ENCODE measurements at places on chromosomes 7 and 10. TPM values are rescaled to one million over a fixed set of nuclear protein-coding genes. Genes with fewer than 3 reads are reported as not detected.

DNA sequence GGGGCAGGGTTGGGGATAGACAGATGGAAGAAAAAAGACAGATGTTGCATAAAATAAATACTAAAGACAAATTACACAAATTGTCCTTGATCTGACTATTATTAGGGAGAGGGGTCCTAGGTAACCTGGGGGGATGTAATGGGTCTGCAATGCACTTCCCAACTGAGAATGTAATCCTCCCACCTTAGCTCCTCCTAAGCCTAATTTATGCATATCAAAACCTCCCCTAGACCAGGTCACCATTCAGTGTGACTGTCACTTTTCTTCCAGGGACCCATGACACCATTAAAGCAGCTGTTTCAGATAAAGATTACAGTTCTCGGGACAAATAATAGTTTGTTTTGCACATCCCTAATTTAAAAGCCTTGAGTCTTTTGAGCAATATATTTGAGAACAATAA, 133.9 kb upstream of the FEZF1 start:
- ATAC-seq, result no peak

DNA sequence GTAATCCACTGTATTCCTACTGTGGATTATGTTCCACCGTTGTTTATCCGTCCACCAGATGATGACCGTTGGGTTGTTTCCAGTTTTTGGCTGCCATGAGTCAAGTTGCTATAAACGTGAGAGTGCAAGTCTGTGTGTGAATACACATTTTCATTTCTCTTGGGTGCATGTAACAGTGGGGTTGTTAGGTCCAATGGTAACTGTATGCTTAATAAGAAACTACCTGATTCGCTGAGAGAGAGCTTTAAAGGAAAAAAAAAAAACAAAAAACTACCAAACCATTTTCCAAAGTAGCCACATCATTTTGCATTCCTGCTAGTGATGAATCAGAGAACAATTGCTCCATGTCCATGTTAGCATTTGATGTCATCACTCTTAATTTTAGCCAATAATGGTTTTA, 15.9 kb downstream of the UBN2 start:
- ATAC-seq, result no peak

DNA sequence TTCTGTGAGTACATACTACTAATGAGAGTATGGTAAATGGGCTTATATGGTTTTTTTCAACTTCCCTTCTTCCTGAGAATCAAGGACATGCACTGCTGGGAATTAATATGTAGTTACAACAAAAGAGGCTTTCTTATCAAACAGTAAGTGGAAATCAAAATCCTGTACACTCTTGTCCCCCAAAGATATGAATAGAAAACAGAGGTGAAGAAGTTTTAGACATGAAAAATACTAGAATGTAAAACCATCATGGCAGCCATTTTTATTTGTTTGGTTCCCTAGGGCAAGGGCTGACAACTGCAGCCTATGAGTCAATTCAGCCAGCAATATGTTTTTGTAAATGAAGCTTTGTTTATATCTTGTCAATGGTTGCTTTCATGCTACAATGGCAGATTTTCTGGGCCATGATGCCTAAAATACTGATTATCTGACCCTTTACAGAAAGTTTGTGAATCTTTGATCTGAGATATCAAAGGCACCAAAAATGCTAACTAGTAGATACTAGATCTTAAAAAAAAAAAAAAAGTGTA, 422.4 kb downstream of the PARD3 start:
- ATAC-seq, result no peak

DNA sequence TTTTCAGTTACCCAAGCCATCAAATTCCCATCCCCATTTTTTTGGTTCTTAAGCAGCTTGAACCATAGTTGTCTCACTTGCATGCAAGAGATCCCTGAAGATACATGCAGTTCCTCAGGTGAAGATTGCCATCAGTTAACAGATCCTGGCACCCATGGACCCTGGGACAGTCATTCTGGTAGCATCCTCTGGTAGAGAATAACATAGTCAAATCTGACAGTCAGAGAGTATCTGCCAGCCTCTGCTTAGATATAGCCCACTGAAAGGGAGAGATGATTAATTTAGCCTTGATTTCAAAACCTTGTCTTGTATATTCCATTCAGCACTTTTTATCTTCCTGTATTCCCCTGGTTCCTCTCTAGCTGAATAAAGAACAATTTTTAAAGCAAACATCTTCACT, 280.4 kb downstream of the KCNMA1 start:
- no peak for ATAC-seq

GRCh38 chr10:83574770-83575169, 564.5 kb upstream of the GHITM start:
- ATAC-seq, result no peak

DNA sequence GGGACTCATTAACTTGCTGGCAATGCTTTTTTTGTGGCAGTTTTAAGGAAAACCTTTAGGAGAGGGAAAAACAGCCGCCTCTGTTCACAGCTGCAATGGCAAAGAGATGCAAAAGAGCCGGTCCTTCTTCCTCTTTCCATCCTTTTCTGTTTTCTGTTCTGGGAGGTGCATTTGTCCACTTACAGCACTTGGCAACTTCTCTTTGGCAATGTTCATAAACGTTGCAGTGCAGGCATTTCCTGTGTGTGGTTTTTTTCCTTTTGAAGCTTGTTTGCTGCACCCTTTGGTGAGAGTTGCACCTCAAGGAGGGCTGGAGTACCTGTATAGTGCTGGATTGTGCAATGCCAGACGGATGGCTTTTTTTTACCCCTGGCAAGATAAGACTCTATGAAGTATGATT, 53.9 kb upstream of the HABP2 start:
- no peak for ATAC-seq

- ATAC-seq, result no peak
Measured at GRCh38 chr7:84712374-84713121, 474.3 kb downstream of the SEMA3D start.

- peak; percentile 19 for ATAC-seq
Measured at GRCh38 chr7:37212051-37212450, 236.6 kb downstream of the ELMO1 start.

DNA sequence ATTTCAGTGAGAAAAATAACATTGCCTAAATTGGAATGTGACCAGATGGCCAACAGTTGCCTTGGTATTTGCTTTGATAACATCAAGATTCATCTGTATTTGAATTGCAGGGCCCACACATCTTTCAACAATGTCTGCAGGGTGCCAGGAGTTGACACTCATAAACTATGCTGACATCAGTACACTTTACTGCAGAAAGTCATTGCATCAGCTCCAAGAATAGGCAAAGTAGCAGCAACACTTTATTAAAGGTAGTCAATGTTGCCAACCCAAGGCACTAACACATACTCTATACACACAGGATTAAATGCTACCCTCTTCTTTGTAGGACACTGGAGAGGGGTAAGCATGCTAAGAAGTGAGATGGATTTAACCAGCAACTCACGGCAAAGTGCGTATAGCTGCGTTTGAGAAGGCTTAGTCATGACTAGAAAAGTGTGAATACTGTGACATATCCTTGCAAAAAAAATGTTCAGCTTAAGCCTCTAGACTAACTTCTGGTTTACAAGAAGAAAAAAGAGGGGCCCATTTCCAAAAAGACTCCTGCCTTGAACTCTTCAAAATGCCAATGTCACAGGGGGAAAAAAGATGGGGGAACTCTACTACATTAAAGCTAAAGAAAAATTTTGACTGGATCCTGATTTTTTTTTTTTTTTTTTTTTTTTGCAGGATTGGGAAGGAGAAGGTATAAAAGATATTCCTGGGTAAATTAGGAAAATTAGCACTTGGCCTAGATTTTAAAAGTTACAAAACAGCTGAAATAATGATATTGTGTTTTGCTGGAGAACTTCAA, 2.2 kb downstream of the BBIP1 start:
- no peak for ATAC-seq

DNA sequence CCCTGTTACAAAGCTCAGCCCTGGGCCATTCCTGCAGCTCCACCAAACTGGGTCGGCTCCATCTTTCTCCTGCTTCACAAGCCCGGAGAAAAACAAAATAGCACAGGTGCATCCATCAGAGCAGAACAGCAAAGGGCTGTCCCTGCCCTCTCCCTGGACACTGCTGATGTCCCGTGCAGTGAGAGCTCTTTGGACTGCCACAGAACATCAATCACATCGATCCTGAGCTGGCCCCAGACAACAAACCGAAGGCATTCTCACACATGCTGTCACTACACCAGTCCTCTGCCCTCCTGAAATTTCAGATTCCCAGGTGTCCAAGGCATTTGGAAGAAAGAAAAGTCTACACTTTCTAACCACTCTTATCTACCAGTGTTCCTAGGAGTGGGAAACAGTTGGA, 427.1 kb upstream of the ZMIZ1 start:
- ATAC-seq, result no peak

- peak; percentile 30 for ATAC-seq
Measured at GRCh38 chr10:103692436-103692951, 162.9 kb downstream of the SH3PXD2A start.

DNA sequence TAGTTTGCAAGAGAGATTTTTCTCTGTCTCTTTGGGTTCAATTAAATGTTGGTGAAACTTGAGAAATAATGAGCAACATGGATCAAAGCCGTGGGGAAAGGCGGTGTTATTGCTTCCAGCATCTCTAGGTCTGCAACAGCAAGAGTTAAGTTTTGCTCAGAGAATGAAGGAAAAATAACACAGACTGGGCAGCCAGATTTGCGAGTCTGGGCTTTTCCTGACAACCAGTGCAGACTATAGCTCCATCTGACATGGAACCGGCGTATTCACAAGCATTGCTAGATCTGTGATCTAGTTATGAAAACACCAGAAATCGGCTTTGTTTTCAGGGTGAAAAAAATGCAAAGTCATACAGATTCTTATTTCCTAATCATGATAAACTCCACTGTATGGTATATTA, 110.4 kb downstream of the CAMK1D start:
- ATAC-seq, result no peak

- no peak for ATAC-seq
Measured at GRCh38 chr7:137696988-137697387, 149.8 kb downstream of the DGKI start.

DNA sequence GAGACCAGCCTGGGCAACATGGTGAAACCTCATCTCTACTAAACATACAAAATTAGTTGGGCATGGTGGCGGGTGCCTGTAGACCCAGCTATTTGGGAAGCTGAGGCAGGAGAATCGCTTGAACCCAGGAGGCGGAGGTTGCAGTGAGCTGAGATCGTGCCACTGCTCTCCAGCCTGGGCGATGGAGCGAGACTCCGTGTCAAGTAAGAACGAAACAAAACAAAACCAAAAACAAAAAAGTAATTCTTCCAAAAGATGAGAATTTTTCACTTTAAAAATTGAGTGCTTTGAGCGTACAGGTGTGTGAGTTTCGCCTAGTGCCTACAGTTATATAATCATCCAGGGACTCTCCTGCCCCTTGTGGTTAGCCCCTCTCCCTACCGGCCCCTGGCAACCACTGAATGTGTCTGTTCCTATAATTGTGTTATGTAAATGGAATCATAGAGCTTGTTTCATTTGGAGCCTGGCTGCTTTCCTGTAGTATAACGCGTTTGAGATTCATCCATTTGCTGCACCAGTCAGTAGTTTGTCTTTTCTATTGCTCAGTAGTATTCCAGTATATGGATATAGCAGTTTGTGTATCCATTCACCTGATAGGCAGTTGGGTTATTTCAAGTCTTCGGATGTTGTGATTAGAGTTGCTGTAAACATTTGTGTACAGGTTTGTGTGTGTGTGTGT, 80.0 kb downstream of the RBM33 start:
- no peak for ATAC-seq

Gene ADRB1
- total RNA-seq, result not detected

Gene TAS2R41
- not detected for total RNA-seq

Gene CLEC2L
- not detected for total RNA-seq

Gene PDSS1
- 32.1 TPM for total RNA-seq

Gene GHRHR
- total RNA-seq, result not detected

Gene CLDN3
- total RNA-seq, result not detected

Gene PRPS1L1
- not detected for total RNA-seq

Gene KIAA1217
- total RNA-seq, result 2.1 TPM

Gene CPED1
- total RNA-seq, result not detected

Measured in activated T-helper 17 cell treated with anti-CD3 and anti-CD28 coated beads, Interleukin-2, amount 50 U/mL, for 72 hours (primary cell).